ENCODE measurements at places on chromosomes 2 and 18.

DNA sequence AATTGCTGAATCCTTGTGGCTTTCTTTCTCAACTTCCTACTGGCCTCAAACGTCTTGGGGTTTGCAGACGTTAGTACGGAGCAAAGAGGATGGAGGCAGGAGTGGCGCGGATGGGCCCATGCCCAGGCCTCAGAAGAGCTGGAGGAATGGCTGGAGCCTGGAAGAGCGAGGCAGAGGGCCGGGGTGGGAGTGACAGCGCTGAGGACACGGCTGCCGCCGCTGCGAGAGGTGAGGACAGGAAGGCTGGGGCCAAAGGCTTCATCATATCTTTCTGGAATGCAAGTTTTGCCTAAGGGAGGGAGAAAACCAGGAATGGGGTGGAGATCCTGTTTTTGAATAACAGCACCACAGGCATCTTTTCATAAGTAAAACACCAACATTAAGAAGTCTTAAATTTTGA is 178.5 kb upstream of the SESTD1 start:
- no peak for DNase-seq

DNA sequence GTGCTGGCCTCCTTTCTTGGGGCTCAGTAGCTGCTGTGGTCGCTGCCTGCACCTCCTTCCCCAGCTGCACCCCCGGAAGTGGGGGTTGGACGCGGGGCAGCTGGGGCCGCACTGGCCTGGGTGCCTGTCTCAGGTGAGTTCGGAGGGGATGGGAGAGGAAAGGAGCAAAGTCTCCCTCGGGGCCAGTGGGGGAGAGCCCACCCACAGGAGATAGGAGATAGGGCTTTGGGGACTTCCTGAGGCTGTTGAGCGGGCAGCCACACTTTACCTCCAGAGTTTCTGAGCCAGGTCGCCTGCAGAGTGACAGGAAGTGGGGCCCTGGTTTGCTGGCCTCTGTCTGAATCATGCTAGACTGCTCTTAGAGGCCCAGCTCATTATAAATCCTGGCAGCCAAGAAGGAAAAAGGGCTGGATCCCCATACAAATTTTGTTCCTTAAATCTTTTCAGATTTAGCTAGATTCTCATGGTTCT is 8.1 kb downstream of the MBP start:
- DNase-seq: no peak

GRCh38 chr18:9619545-9619944 is 5.2 kb upstream of the PPP4R1 start:
- no peak for DNase-seq

DNA sequence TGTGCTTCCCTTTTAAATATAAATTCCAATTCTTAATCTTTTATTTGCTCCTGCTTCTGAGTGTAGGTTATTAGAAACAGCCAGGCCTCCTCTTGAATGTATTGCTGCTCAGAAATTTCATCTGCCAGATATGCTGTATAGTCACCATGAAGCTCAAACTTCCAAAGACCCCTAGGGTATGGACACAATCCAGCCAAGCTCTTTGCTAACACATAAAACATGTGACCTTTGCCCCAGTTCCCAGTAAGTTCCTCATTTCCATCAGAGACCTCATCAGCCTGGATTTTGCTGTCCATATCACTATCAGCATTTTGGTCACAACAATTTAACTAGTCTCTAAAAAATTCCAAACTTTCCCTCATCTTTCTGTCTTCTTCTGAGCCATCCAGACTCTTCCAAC is 75.2 kb downstream of the MAP2 start:
- no peak for DNase-seq

DNA sequence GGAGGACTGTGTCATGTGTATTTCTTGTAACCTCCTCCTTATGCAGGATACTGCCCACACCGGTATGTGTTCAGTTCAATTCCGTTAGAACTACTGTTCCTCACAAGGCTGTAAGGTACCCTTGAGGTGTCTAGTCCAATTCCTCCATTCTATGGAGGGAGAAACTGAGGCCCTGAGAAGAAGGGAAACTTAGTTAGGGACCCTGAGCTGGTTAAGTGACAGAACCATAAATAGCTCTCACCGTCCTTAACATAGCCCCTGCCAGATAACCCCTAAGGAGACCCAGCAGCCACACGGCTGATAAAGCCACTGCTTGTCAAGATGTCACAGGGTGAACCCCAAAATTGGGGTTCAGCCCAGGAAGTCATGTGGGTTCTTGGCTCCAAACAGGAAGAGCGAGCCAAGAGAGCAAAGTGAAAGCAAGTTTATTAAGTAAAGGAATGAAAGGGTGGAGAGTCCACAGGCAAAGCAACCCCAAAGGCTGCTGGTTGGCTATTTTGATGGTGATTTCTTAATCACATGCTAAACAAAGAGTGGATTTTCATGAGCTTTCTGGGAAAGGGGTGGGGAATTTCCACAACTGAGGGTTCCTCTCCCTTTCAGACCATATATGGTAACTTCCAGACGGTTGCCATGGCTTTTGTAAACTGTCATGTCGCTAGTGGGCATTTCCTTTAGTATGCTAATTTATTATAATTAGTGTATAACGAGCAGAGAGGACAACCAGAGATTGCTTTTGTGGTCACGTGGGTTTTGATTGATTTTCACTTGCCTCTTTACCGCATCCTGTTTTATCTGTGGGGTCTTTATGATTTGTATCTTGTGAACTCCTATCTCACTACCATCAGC is 83.4 kb upstream of the RTN4 start:
- DNase-seq: no peak

DNA sequence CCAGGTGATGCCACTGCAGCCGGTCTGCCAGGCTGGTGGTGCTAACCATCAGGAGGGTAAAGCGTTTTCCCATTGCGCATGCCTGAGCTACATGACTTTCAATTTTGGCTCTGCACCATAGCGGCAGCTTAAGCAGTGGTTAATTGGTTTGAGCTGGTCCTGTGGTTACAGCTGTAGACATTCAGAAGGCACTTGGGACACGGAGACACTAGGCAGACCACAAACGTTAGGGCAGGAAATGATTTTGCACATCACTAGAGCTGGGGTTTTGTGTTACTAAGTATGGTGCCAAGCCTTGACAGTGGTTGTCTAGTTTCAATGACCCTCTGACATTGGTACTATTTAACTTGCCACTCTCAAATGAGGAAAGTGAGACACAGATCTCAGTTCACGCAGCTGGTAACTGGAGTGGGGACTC is 28.9 kb upstream of the CNOT11 start:
- no peak for DNase-seq

DNA sequence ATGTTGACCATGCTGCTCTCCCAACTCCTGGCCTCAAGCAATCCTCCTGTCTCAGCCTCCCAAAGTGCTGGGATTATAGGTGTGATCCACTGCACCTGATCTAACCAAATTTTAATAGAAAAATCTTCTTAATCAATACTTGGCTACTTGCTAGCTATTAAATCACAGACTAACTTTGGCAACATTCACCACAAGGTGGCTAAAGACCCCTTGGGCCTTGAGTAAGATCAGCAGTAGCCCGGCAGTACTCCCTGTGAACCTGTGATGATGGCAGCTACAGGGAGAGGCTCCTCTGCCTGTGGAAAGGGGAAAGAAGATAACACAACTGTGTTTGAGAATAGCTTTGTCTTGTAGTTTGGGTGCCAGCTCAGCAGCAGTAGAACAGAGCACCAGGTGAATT is 102.9 kb downstream of the SLC39A10 start:
- no peak for DNase-seq

All from glutamatergic neuron (in vitro differentiated cells).